ENCODE measurements at places on chromosomes 13 and 19.

GRCh38 chr13:36839281-36839680, 20.3 kb downstream of the RFXAP start:
- DNase-seq: no peak

DNA sequence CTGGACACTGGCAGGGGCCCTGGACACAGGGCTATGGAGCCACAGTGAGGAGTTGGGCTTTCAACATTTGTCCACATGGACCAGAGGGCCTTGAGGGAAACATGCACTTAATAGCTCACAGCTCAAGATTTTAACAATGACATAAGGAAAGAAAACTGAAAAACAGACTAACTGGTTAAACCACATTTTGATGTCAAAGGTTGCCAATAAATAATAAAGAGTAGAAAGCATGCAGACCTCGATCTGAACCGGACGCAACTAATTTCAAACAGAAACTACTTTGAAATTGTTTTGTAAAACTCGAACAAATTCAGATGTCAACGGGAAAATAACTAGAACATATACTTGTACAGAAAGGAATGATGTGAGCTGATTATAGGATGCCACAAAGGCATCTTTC, 15.5 kb upstream of the ZNF888 start:
- DNase-seq: no peak

GRCh38 chr19:31518216-31519020, 169.2 kb upstream of the TSHZ3 start:
- DNase-seq: no peak

DNA sequence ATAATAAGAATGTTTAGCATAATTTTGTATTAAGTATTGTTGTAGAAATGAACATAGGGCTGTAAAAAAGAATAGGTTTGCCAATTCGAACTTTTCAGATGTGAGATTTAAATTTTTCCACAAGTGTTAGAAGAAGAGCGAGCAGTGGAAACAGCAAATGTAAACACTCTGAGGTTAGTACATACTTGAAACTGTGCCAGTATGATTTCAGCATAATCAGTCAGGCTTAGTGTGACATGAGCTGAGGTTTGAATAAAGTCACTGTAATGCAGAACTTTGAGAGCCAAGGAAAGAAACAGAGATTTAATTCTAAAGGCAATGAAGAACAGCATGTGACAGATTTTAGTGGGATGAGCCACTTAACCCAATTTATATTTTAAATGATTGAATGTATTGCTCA, 2166.4 kb downstream of the PCDH9 start:
- no peak for DNase-seq

- no peak for DNase-seq
Measured at GRCh38 chr13:31131470-31131961, 30.2 kb downstream of the HSPH1 start.

DNA sequence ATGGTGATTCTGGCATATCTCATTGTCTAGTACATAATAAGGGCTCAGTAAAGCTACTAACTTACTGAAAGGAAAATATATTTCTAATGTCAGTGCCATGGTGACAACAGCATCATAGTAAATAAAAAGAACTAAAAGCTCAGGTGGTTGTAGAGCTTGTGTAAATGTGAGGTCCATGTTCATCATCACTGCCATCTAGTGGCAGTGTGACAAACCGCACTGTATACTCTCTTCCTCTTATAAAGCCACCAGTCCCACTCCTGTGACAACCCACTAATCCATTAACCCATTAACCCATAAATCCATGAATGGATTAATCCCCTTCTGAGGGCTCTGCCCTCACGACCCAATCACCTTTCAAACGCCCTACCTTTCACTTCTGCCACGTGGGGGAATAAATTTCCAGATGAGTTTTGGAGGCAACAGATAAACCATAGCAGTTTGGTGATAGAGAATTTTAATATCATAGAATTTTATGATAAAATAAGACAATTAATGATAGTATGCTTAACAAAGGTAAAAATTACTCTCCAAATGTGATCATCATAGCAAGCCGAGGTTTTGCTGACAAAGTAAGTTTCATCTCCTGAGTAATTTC, 160.4 kb upstream of the SGCG start:
- peak; percentile 14 for DNase-seq

DNA sequence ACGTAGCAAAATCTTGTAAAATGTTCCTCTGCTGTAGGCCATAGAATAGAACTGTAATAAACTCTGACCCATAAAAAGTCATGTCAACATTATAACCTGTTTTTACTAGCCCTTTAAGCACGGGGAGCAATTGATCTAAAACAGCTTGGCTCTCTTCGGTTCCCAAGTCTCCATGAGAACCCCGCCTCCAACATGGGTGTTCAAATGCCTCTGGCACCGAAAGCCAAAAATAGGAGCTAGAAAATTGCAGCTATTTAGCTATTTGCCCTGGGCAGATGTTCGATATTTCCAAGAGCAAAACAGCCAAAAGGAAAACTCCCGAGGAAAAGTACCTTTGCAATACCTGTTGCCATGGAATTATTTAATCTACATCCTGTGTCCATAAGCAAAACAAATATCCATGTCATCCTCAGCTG, 563.1 kb downstream of the EFNB2 start:
- peak; percentile 17 for DNase-seq

GRCh38 chr19:12782424-12783290, 7.3 kb upstream of the HOOK2 start:
- peak; percentile 92 for DNase-seq

DNA sequence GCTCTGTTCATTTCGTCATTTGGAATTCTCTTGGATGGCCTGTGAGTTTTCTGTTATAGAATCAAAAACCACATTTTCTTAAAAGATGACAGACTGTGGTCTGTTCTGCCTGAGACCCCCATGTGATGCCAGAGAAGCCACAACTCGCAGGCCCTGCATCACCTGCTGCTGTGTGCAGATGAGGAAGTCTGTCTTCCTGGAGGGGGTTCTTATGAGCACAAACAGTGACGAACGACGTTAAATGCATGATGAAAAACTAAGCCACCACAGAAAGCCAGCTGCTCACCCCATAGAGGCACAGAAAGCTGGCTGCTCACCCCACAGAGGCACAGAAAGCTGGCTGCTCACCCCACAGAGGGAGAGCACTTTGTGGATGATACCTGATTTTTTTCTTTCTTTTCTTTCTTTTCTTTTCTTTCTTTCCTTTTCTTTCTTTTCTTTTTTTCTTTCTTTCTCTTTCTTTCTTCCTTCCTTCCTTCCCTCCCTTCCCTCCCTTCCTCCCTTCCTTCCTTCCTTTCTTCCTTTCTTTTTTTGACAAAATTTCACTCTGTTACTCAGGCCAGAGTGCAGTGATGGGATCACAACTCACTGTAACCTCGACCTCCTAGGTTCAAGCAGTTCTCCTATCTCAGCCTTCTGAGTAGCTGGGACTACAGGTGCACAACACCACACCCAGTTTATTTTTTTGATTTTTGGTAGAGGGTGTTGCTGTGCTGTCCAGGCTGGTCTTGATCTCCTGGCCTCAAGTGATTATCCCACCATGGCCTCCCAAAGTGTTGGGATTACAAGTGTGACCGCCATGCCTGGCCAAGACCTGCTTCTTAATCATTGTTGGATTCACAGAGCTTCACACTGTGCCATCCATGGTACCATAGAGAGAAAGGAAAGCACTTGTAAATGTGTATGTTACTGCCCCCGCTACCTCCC, 1191.4 kb downstream of the UQCRFS1 start:
- no peak for DNase-seq

DNA sequence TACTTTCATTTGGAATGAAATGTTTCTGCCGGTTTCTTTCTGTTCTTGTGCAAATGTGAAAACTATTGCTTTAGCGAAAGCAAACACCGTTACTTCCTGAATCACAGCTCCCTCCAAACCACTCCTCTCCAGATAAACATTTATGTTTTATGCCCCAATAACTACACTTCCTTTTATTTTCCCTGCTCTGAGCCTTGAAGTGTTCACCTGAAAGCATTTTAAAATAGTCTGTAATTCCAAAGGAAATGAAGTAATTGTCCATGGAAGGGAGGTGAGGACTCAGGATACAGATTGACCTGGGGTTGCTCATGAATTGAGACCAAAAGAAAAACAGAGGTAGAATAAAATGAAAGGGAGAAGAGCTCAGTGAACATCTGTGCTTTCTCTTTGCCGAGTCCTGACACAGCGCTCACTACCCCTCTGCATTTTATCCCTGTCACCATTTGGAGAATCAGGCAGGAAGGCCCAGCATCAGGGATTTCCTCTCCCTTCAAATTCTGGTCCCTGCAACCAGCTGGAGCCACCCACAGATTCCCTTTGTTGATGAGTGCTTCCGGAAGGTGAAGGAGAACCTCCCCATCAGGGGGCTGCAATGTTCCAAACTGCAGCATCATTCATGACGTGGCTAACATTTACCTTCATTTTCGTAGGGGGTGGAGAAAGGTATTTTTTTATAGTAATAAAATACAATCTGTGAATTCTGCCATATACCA, 171.9 kb downstream of the ITGBL1 start:
- DNase-seq: peak; percentile 93

- DNase-seq: peak; percentile 97
Measured at GRCh38 chr19:18833849-18834643, 2.3 kb downstream of the UPF1 start.

GRCh38 chr19:1168572-1169410, 5.3 kb downstream of the SBNO2 start:
- no peak for DNase-seq

DNA sequence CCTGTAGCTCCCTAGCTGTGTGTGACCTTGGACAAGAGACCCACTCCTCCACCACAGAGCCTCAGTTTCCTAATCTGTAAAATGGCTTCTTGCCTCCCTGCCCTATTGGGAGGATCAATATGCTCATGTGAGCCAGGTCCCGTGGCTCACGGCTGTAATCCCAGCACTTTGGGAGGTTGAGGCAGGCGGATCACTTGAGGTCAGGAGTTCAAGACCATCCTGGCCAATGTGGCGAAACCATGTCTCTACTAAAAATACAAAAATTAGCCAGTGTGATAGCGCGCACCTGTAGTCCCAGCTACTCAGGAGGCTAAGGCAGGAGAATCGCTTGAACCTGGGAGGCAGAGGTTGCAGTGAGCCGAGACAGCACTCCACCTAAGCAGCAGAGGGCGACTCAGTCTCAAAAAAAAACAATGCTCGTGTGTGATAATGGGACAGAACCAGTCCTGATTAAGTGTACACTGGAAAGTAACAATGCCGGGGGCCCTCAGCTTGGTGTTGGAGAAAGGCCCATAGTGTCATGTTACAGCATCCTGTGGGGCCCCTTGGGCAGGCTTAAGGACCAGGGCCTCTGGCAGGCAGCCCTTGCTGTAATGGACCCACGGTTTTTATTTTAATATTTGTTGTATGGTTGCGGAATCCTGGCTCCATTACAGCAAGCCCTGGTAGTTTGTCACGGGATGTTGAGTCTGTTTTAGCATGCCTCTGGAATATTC, 6.8 kb downstream of the RPS11 start:
- peak; percentile 79 for DNase-seq

GRCh38 chr13:77751513-77752456, 54.3 kb downstream of the SLAIN1 start:
- DNase-seq: peak; percentile 48

DNA sequence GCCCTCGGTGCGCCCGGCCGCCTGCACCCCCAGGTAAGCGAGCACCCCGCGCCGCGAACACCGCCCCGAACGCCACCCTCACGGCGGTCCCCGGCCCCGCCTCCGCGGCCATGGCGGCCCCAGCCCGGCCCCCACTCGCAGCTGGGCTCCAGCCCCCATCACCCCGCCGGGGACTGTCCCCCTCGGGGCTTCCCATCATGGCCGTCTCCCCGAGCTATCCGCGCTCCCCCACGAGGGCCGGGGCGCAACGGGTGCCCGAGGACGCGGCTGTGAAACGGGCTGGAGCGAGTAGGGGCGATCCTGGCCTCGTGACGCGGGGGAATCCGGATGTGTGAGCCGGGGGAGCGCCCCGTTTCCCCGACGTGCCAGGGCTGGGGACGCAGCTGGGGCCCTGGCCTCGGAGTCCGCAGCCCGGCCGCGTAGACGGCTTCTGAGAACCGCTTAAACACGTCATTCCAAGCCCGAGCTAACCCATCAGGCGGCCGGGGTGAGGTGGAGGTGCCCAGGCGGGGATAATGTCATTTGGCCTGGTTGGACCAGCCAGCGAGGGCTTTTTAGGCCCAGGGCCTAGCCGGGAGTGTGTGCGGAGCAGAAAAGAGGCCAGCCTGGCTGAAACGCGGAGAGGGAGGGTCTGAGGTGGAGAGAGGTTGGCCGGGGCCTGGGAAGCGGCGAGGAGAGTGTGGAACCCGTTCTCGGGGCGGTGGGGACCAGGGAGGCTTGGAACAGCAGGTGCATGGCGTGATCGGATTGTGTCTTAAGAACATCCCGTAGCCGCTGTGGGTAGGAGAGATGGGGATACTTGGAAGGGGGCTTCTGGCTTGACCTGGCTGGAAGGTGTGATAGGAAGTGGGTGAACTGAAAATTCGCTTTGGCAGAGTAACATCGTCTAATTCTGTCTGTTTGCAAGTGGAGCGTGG, 550 bp downstream of the CERS4 start:
- peak; percentile 1 for DNase-seq

GRCh38 chr13:22693691-22694090, 487.1 kb upstream of the SGCG start:
- DNase-seq: no peak

GRCh38 chr13:99432609-99433542, 68.4 kb upstream of the TM9SF2 start:
- DNase-seq: peak; percentile 67

DNA sequence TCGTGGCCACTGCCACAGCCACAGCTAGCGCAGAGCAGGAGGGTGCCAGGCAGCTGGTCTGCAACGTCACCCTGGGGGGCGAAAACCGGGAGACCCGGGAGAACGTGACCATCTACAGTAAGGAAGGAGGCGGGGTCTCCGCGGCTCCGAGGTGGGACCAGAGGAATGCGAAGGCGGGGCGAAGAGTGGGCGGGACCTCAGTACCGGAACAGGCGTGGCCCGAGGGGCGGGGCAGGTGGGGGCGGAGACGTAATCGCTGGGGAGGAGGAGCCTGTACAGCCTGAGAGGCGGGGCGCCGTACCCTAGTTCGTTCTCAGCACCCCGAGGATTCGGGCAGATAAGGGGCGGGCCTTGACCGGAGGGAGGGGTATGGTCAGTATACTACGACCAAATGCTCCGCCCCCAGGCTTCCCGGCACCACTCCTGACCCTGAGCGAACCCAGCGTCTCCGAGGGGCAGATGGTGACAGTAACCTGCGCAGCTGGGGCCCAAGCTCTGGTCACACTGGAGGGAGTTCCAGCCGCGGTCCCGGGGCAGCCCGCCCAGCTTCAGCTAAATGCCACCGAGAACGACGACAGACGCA, 2.5 kb downstream of the ICAM5 start:
- DNase-seq: peak; percentile 85

DNA sequence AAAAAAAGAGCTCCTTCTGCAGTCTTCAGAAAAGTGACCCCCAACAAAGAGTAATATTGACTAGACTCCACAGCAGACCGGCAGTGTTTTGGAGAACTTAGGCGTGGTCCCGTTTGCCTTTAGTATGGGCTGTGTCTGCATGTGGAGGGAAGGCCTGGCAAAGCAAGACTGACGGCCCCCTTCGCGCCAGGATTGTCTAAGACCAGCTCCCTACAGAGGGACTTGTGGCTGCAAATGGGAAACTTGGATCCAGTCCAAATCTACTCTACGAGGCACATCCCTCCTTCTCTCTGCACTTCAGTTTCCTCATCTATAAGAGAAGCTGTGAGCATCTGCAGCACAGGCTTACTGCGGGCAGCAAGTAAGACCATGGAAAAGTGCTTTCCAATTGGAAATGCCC, 350.0 kb downstream of the ZNF536 start:
- DNase-seq: no peak

Data from NCI-H146 (cell line).